ENCODE measurements at places on chromosomes 7 and 10.
A peak's percentile ranks its signal among the peaks of the same experiment; 100 is the strongest.

GRCh38 chr7:584122-584465, 64.4 kb upstream of the PDGFA start:
- DNase-seq: no peak

- DNase-seq: no peak
Measured at GRCh38 chr10:73965890-73966768, 31.8 kb upstream of the VCL start.

GRCh38 chr7:49771427-49772176, 1.8 kb upstream of the VWC2 start:
- DNase-seq: no peak

DNA sequence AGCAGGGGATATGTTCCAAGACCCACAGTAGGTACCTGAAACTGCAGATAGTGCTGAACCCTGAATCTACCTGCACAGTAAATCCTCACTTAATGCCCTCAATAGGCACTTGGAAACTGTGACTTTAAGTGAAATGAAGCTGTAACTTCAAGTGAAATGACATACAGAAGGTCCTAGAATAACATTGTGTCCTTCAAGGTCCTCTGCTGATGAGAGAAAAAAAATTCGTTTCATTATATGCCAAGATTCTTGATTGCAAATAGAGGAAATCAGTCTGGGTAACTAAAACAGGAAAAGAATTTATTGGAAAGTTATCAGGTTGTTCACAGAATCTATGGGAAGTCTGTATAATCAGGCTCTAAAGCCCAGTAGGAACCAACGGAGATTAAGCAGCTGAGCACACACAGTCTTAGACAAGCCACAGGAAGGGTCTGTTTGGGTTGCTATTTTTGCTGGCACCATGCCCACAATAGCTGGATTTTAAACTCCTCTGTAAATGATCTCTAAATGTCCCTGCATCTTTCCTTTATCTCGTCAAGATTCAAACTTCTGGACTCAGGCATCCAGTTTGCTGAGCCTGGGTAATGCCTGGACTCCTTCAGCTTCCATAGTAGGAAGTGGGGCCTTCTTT, 57.5 kb downstream of the EXOC4 start:
- peak; percentile 89 for DNase-seq

GRCh38 chr10:96619796-96620773, 33.3 kb upstream of the TM9SF3 start:
- DNase-seq: no peak

DNA sequence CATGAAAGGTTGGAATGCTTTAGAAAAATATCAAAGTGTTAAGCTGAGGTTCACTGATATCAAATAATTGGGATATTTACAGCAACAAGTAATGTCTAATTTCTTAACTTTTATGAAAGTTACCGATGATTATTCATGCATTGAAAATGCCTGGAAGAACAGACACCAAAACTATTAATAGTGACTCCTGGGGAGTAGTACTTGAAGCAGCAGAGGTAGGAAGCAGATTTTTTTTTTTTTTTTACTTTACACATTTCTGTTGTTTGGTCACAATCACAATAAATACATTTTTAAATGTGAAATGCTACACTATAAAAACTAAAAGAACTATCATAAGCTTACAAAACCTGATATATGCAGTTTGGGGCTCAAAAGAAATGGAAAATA, 70.5 kb upstream of the FGL2 start:
- DNase-seq: no peak

DNA sequence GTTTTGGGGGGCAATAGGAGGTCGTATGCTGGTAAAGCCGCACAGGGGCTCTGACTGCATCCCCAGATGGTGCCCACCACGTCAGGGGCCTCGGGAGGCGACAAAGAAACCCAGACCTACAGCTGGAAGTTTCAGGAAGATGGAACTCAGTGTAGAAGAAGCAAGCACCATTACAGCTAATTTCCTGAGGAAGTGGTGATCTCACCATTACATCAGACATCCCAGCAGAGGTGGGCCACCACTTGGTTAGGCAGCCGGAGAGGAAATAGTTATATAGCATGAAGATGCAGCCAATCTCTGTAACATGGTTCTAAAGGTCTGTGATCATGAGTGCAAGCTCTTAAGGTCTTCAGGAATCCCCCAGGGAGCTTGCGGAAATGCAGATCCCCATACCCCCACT, 127.3 kb upstream of the PCBD1 start:
- DNase-seq: no peak

GRCh38 chr10:99693933-99694583, 34.7 kb downstream of the ENTPD7 start:
- no peak for DNase-seq

- DNase-seq: no peak
Measured at GRCh38 chr7:24975172-24975571, 4.8 kb downstream of the OSBPL3 start.

- no peak for DNase-seq
Measured at GRCh38 chr10:103145860-103146466, 47.1 kb downstream of the NT5C2 start.

DNA sequence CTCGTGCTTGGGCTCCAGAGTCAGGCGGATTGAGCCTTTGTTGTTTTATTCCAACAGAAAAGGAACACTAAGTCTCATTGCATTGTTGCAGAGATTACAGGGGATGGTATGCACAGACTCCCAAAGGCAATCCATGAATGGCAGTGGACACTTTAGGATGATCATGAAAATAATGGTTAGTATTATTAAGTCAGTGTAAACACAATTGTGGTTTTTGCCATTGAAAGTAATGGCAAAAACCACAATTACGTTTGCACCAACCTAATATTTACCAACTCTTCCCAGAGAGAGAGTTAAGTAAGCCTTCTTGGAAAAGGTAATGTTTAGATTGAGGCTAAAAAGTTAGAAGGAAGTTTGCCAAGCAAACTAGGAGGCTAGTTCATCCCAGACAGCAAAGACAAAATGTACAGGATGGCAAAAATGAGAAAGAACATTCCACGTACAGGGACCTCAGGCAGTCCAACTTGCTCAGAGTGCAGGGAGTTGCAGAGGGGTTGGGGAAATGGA, 72.9 kb upstream of the AMPH start:
- no peak for DNase-seq

DNA sequence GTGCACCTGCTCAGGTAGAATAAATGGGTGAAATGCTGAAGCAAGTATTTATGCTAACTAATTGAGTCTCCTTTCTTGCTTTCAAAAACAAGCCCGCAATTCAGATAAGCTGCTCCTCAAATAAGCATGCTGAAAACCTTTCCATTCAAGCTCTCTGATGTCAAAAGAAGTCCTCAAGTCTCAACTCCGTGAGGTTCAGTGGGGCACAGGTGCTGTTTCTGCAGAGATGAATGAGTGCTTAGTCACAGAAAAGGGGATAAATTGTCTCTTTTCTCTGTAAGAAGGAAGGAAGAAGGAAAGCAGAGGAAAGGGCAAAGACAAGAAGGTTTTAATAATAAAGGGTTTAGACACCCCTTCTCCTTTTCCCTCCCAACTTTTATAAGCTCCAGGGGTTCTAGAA, 229.8 kb upstream of the NPY start:
- DNase-seq: no peak

- no peak for DNase-seq
Measured at GRCh38 chr7:87000344-87000743, 59.1 kb downstream of the ELAPOR2 start.

DNA sequence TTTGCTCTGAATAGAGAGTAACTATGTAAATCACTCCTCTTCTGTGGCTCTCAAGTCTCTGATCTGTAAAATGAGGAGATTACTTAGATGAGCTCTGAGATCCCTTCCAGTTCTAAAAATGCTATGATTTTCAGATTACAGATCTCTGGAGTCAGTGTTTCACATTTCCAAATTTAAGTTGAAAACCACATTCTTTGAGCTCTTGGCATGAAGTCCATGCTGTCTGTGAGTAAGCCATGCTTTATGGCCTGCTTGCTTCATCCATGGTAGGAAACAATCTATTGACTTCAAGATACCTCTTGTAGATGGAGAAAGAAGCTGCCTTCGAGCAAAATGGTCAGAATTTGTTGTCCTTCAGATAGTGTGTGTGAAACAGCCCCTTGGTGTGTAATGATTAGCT, 64.9 kb downstream of the CELF2 start:
- DNase-seq: no peak

DNA sequence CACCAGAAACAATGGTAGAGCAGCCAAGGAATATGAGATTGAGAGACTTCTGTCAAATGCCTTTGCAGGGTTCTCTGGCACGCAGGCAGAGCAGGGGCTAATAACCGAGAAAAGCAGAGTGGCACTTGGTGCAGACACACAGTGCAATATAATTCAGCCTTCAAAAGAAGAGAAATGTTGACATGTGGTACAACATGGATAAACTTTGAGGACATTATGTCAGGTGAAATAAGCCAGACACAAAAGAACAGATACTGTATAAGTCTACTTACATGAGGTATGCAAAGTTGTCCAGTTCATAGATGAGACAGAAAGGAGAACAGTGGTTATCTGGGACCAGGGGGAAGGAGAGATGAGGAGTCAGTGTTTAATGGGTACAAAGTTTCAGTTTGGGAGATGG, 41.8 kb downstream of the ITIH5 start:
- no peak for DNase-seq
